ENCODE measurements at places on chromosomes 1 and 21. TPM values are rescaled to one million over a fixed set of nuclear protein-coding genes. Genes with fewer than 3 reads are reported as not detected.

Gene CFAP126
- not detected for total RNA-seq

Gene ACTN2
- 0.21 TPM for total RNA-seq

Gene EFNA3
- 6.0 TPM for total RNA-seq

Gene SNRPE
- total RNA-seq: 240 TPM

Gene CELA2A
- not detected for total RNA-seq

Gene TAS1R1
- not detected for total RNA-seq

Gene LRRIQ3
- total RNA-seq: 0.46 TPM

Gene HSD3B2
- total RNA-seq: not detected

Gene CLCA4
- not detected for total RNA-seq

DNA sequence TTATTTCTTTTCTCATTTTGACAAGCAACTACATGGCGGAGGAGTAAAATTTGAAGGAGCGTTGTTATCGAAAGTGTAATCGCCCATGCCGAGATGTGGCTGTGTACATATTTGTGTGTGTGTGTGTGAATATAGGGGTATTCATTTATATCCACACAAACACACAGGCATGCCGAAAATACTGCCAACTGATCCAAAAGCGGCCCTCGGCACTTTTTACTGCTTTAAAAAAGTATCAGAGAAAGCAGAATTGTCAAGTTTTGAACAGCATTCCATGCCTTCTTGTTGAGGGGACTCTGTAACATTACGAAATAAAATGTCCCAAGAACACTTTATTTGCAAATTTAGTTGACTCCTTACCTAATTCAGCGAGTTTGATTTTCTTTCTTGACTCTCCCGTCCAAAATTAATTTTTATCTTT is 1.1 kb downstream of the PBX1 start:
- H3K4me1 ChIP-seq: peaks cover 5% of the 10 kb centered on the region
- H3K4me3 ChIP-seq: peak overlapping the region; percentile 50
- H3K27ac ChIP-seq: no peak overlapping the region
- DNase-seq: no peak
- no peaks in the 10 kb centered on the region for H3K36me3 ChIP-seq

DNA sequence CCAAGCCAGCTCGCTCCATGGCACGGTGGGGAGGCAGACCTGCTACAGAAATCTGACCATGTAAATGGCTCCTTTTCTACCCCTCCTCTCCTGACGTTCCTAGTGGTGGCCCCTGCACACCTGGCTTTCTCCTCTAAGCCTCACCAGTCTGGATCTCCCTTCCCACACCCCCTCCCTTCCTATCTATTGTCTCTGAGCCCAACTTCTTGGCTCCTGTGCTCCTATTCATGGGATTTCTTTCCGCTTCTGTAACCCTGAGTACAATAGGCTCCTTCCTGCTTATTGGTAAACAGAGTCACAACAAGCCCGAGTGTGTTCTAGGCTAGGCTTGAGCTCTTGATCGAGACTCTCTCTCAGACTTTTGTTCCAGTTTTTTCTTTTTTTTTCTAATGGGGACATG is 17.6 kb downstream of the OPTC start:
- H3K27me3 ChIP-seq: no peaks in the 10 kb centered on the region
- no peak for DNase-seq

DNA sequence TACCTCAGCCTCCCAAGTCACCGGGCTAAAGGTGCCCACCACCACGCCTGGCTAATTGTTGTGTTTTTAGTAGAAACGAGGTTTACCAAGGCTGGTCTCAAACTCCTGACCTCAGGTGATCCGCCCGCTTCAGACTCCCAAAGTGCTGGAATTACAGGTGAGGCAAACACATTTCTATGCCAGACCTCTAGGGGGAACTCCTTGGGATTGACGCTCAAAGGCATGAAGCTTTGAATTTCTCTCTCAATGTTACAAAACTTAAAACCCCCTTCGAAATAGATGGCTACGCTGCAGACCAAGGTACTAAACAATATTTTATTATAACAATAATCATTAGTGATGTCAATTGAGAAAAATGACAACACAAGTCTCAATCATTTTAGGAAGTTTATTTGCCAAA is 330.0 kb downstream of the SETD4 start:
- no peak overlapping the region for H3K4me3 ChIP-seq
- DNase-seq: no peak
- no peaks in the 10 kb centered on the region for H3K36me3 ChIP-seq
- no peaks in the 10 kb centered on the region for H3K4me1 ChIP-seq
- no peak overlapping the region for H3K27ac ChIP-seq

DNA sequence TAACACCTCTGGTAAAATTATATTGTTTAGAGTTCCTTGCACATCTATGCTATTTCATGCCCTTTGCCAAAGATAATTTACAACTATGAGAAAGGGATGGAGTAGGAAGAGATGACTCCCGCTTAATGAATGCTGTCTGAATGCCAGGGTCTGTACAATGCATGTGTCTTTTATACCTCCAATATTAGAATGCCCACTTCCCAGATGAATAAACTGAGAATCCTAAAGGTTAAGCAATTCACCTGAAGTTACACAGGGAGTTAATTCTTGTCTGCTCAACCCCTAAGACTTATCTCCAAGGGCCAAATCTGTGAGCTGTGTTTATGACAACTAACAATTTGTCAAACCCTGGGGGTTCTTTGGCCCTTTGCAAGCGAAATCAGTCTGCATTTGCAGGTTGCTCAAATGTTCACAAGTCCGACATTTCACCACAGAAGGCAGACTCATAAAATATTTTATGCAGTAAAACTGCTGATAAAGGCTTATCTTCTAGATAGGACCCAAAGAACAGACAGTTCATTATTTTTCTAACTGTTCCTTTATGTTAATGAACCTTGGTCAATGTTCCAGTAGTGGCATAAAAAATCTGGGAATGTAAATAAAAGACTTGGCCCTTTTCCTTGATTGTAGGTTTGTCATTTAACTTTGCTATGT is 50.2 kb upstream of the ATP1A1 start:
- H3K4me3 ChIP-seq: no peak overlapping the region
- H3K4me1 ChIP-seq: peaks cover 37% of the 10 kb centered on the region
- no peaks in the 10 kb centered on the region for H3K27me3 ChIP-seq
- no peak for DNase-seq
- no peaks in the 10 kb centered on the region for H3K36me3 ChIP-seq

- no peak overlapping the region for H3K4me3 ChIP-seq
- no peak for DNase-seq
- H3K4me1 ChIP-seq: no peaks in the 10 kb centered on the region
- no peak overlapping the region for H3K27ac ChIP-seq
Measured at GRCh38 chr1:201704439-201704792, 124.5 kb upstream of the IPO9 start.

GRCh38 chr1:91650764-91651163 is 150.1 kb downstream of the CDC7 start:
- H3K4me3 ChIP-seq: no peak overlapping the region
- H3K36me3 ChIP-seq: no peaks in the 10 kb centered on the region
- H3K4me1 ChIP-seq: peaks cover 19% of the 10 kb centered on the region
- H3K27ac ChIP-seq: no peak overlapping the region

DNA sequence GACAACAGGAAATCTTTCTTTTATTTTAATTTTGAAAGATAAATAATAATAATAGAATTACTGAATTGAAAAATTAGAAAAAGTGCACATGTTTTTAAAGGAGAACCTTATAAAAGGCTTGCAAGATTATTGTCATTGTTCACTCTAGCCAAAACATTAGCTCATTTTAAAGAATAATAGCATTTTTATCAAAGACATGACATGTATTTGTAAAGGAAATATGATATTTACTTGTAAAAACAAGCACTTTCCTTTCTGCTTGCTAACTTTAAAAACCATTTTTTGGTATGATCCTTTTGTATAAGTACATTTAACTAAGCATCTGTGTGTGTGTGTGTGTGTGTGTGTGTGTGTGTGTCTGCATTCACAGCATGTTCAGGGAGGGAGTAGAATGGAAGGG is 156.3 kb upstream of the C1orf87 start:
- no peak for DNase-seq
- no peaks in the 10 kb centered on the region for H3K27me3 ChIP-seq
- H3K4me3 ChIP-seq: no peak overlapping the region
- no peaks in the 10 kb centered on the region for H3K4me1 ChIP-seq
- H3K36me3 ChIP-seq: no peaks in the 10 kb centered on the region

DNA sequence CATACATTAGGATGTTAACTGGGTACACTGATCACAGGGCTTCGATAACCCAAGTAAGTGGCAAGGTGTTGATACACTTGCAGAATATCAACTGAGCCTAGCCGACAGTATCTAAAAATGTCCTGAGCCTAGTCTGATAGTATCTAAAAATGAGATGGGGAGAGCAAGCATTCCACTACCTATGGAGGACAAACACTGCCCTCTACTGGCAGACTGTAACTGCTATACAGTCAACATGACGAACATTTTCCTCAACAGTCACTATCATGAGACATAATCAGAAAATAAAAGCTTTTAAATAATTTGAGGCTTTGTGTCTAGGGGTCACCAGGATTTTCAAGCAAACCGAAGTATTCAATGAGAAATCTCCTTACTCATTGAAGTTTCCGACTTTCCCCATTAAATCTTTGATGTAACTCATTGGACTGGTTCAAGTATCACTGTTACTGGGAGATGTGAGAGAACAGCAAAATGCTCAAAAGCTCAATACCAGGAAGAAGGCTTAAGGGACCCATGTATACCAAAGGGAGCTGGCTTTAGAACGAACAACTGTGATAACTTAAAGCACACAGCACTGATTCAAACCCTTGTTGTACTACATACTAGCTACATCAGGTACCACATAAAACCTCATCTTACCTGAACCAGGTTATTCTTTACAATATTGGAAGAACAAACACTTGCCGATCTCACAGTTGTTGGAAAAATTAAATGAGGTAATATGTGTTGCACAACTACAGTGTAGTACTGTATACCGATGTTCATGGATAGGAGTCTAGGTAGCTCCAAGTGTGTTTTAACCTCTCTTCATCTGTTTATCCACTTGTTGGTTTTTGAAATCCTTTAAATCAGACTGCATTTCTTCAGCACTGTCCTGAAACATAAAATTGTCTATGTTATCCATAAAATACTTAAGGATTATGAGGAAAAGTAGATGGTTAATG is 31.1 kb upstream of the SLC45A3 start:
- peaks cover 19% of the 10 kb centered on the region for H3K4me1 ChIP-seq
- H3K27ac ChIP-seq: peak overlapping the region; percentile 77
- H3K27me3 ChIP-seq: no peaks in the 10 kb centered on the region
- H3K36me3 ChIP-seq: peaks cover 52% of the 10 kb centered on the region

- H3K4me3 ChIP-seq: no peak overlapping the region
- H3K4me1 ChIP-seq: no peaks in the 10 kb centered on the region
- no peaks in the 10 kb centered on the region for H3K36me3 ChIP-seq
- no peaks in the 10 kb centered on the region for H3K27me3 ChIP-seq
- peak; percentile 6 for DNase-seq
- H3K27ac ChIP-seq: no peak overlapping the region
Measured at GRCh38 chr1:34825455-34826091, 32.8 kb downstream of the GJA4 start.

GRCh38 chr1:174116042-174116441 is 43.3 kb upstream of the RABGAP1L start:
- no peaks in the 10 kb centered on the region for H3K36me3 ChIP-seq
- H3K27me3 ChIP-seq: peaks cover 13% of the 10 kb centered on the region
- no peak overlapping the region for H3K4me3 ChIP-seq
- H3K27ac ChIP-seq: no peak overlapping the region
- H3K4me1 ChIP-seq: no peaks in the 10 kb centered on the region

DNA sequence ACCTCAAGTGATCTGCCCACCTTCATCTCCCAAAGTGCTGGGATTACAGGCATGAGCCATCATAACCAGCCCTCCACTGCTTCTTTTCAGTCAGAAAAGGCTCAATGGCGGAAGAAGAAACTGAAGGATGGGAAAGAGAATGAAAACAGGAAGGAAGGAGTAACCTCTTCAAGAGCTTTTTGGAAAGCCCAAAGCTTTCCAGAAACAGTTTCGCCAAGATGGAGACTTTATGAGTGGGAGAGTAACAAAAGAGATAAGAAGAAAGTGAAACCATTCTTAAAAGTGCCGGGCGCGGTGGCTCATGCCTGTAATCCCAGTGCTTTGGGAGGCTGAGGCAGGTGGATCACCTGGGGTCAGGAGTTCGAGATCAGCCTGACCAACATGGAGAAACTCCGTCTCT is 62.7 kb upstream of the NBL1 start:
- DNase-seq: no peak
- H3K36me3 ChIP-seq: no peaks in the 10 kb centered on the region
- H3K27me3 ChIP-seq: peaks cover 11% of the 10 kb centered on the region
- H3K4me1 ChIP-seq: peaks cover 11% of the 10 kb centered on the region
- no peak overlapping the region for H3K4me3 ChIP-seq

DNA sequence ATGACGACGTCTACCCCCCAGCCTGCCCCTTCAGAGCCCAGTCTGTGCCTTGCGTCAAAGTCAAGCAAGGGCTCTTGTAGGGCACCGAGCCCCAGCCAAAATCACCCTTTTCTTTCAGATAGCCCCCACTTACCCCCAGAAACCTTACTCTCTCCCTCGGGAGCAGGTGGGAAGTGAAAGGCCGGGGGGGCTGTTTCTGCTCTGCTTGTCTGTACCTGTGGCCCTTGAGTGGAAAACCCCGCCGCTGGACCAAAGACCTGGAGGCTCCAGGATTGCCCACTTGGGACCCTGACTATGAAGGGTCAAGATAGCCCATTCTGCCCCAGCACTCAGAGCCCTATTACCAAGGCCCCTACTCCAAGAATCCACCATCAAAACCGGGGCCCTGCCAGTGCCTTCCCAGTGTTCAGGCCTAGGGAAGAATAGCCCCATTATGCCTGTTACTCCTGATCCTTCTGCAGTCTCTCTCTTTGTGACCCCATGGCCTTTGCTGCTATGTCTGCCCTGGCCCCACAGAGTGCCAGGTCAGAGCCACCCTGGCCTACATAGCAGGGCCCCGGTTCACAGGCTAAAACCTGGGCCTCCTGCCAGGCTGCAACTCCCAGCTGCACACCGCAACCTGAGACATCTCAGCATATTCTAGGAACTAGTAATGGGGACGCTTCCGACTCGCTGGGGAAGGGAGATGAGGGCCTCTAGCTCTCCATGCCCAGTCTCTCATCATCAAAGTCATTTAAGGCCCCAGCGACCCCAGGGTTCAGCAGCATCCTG is 22.2 kb upstream of the HPDL start:
- peaks cover 31% of the 10 kb centered on the region for H3K4me1 ChIP-seq
- peak; percentile 15 for DNase-seq
- peak overlapping the region; percentile 95 for H3K27ac ChIP-seq

DNA sequence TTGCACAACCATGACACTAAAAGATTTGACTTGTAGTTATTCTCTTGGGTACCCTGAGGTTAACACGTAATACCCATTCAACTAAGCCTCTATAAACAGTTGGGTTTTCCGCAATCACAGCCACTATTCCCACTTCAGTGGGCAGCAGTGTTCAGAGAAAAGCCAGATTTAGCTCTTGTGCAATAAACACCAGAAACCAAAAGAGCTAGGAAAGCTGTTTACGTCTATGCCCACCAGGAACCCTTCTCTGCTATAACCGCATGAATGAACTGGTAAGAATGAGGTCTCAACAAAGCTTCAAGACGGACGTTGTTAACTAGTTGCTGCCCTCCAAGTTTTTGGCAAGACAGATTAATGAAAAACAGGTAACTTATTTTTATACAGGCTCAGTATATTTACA is 101.3 kb downstream of the SLC45A1 start:
- H3K27ac ChIP-seq: no peak overlapping the region
- H3K27me3 ChIP-seq: no peaks in the 10 kb centered on the region
- no peak overlapping the region for H3K4me3 ChIP-seq
- H3K36me3 ChIP-seq: peaks cover 17% of the 10 kb centered on the region
- peaks cover 18% of the 10 kb centered on the region for H3K4me1 ChIP-seq

Data from activated T-helper 2 cell treated with anti-CD3 and anti-CD28 coated beads, Interferon-gamma antibody, Interleukin-2, Interleukin-4, amounts not matched to agents 10 μg/mL and 5 μg/mL and 100 μg/mL, durations not matched to agents 14 hours and 24 hours and 36 hours (primary cell).